Left colon (tissue), 2 donors: ENCODE measurements at places on chromosomes 12 and 14.

DNA sequence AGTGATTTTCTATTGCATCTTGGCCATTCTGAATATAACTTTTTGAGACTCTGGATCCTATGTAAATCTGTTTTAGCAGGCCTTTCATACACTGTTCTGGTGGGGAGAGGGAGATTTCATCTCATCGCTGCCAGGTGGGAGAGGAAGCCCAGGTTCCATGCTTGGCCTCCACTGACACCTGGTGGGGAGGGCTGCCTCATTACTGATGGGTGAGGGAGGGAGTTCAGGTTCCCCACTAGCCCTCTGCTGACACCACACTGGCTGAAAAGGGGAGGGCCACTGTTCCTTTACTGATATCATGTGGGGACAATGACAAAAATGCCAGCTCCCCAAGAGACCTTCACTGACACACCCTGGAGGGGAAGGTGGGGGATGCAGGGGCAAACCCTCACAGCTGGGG is 2.4 kb upstream of the GALNT8 start:
- no peak for DNase-seq

GRCh38 chr12:89721291-89721987 is 12.8 kb upstream of the ATP2B1 start:
- no peak for DNase-seq

DNA sequence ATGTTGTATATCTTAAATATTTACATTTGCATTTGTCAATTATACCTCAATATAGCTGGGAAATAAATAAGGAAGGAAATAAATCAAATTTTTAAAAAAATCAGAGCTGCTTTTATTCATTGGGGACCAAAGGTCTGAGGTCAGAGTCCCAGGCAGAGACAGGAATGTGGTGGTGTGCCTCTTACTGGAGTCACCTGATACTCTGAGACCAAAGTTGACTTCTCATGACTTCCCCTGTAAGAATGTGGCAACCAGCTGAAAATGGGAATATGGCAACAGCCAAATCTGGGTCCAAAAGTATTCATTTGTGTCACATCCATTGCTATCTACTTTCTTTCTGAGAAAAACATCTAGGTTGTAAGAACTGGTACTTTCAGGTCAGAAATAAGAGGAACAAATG is 496.6 kb upstream of the TMPO start:
- DNase-seq = no peak

DNA sequence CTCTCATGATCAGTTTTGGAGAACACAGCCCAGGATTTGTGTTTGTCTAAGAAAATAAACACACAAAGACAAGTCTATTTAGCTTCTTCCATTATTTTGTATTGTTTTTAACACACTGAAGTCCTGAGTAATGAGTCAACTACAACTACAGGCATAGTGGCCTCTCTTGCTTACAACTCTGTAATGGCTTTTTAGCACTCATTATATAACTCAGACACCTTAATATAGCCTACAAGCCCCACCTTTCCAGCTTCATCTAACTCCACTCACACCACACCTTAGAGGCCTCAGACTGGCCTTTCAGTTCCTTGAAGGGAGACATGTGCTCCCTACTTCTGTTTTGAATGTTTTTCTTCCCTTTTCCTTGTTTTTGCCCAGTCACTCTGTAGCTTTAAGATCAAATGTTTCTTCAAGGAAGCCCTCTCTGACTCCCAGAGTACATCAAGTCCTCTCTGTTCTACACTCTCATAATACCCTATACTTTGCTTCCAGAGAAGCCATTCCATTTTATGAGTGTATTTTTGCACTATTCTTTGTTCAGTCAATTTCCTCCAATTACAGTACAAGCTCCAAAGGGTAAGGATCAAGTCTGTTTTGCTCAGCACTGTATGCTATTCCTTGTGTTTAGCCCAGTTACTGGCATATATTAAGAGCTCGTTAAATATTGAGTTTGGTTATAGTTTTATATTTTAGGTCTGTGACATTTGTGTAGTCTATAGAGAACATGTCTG is 233.6 kb upstream of the ARHGAP5 start:
- DNase-seq = peak; percentile 18
